ENCODE measurements at places on chromosomes 4 and X.

GRCh38 chr4:142909908-142910307 lies 63.8 kb upstream of the INPP4B start:
- DNase-seq = no peak

DNA sequence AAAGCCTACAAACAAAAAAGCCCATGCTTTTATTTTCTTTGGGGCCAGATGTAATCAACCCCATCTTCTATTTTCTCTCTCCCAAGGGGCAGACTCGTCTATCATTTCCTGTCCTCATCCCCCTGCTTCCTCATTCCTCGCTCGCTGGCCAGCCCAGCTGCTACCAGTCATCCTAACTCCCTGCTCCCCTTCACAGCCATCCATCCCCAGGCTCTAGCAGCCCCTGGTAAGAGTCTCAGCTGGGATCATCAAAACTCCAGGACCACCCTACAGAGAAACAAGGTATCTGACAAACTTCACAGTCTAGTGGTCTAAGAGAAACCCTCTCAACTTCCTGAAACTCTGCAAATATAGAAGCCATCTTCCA lies 23.6 kb downstream of the SH3KBP1 start:
- no peak for DNase-seq

DNA sequence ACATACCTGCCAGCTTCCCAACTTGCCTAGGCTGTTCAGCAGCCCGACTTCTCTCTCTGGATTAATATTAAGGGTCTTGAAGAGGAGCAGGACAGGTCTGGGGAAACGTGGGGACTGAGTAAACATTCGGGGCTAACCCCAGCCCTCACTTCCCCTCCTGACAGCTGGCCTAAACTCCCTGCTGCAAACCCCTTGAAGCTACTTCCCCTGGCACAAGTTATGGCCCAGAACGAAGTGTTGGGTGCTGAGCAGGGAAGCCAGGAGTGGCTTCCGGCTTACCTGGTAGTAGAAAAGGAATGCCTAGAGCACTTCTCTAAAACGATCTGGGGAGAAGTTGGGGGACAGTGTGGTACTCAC lies 200.0 kb downstream of the BCOR start:
- no peak for DNase-seq

- no peak for DNase-seq
These were observed 417.6 kb upstream of the ZFP42 start for GRCh38 chr4:187577941-187578480.

All from NCI-H446 treated with DMSO at 0.1 percent for 48 hours (cell line).